ENCODE measurements at places on chromosomes 4 and X.

GRCh38 chr4:3314706-3315260, 22.0 kb downstream of the RGS12 start:
- DNase-seq = no peak

DNA sequence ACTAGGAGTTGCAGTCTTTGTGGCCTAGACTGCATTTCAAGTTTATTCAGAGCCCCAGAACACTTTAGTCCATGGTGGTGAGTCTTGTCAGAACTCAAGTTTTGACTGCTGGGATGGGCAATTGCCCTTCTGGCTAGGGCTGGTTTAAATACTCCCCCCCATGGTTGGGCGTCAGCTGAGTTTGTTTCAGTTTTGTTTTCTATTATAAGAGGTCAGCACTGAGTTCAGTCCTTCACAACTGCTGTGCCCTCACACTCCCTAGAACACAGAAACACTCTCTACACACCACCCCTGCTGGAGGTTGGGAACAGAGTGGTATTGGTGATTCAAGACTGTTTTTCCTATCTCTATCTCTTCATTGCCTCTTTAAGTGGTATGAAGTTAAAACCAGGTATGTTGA, 217.0 kb downstream of the GUCY2F start:
- no peak for DNase-seq

- no peak for DNase-seq
Measured at GRCh38 chrX:71131510-71131909, 13.1 kb downstream of the MED12 start.

GRCh38 chr4:38717604-38718003, 53.6 kb downstream of the KLF3 start:
- DNase-seq = no peak

- DNase-seq = no peak
Measured at GRCh38 chrX:3161681-3162080, 120.4 kb downstream of the ARSF start.

DNA sequence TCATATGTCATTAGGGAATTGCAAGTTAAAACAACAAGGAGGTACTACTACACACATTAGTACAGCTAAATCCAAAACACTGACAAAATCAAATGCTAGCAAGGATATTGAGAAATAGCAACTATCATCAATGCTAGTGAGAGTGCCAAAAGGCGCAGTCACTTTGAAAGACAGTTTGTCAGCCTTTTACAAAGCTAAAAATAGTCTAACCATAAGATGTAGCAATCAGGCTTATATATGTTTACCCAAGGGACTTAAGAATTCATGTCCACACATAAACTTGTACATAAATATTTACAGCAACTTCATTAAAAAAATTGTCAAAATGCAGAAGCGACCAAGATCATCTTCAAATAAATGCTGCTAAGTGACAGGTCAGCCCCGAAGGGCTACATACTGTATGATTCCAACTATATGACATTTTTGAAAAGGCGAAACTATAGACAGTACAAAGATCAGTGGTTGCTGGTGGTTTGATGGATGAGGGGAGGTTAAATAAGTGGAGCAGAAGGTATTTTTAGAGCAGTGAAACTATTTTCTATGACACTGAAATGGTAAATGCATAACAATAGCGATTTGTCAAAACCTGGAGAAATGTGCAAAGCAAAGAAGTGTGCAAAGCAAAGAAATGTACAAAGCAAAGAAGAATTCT, 704.8 kb downstream of the ARAP2 start:
- no peak for DNase-seq

DNA sequence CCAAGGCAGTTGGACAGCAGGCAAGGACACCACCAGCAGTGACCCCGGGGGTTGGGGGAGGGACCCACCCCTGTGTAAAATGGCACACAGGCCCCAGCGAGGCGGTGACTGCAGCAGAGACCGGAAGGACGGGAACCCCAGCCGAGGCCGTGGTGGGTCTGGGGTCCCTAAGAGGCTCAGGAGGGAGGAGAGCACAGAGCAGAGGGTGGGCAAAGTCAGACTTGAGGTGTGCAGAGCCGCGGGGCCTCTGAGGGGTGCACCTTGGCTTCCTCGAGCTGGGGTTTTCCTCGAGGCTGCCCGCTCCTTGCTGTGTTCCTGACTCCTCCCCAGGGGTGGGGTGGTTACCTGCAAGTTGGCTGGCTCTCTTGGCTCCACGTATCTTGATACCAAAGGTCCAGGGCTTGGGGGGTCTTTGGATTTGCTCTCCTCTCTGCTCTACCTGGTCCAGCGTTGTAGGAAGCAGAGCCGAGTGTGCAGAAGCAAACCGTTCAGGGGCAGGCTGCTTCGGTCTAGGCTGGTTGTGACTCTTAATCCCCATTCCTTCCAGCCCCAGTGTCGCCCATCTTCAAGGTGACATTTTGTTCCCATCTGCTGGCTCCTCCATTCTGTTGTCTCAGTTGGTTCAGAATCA, 37.9 kb upstream of the SORCS2 start:
- DNase-seq = no peak

GRCh38 chr4:47490550-47490949, 5.5 kb downstream of the ATP10D start:
- no peak for DNase-seq

DNA sequence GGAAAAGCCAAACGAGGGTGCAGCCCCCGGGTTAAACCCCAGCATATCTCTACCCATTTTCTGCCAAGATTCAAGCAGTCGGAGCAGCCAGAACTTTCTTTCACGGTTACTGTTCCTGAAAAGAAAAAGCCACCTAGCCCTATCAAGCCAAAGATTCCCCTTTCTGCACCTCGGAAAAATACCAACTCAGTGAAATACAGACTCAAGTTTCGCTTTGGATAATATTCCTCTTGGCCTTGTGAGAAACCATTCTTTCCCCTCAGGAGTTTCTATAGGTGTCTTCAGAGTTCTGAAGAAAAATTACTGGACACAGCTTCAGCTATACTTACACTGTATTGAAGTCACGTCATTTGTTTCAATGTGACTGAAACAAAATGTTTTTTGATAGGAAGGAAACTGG, 20.0 kb downstream of the FGF5 start:
- DNase-seq = no peak

DNA sequence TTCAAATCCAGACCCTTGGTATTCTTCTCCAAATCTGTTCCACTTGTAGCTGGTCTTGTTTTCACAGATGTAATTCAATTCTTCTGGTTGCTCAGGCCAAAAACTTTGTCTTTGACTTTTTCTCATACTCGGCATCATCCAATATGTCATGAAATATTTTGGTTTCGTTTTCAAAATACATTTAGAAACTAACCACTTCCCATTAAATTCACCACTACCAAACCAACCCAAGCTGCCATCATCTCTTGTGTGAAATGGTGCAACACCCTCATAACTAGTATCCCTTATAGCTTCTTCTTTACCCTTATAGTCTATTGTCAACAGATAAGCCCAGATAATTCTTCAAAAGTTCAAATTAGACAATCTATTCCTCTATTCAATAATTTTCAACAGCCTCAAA, 192.1 kb downstream of the PRR32 start:
- DNase-seq = no peak

DNA sequence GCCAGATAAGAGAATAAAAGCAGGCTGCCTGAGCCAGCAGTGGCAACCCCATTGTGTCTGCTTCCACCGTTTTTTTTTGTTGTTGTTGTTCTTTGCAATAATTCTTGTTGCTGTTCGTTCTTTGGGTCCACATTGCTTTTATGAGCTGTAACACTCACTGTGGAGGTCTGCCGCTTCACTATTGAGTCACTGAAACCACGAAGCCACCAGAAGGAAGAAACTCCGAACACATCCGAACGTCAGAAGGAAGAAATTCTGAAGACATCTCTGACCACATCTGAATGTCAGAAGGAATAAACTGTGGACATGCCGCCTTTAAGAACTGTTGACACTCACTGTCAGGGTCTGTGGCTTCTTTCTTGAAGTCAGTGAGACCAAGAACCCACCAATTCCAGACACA, 110.5 kb downstream of the PCDH18 start:
- no peak for DNase-seq

- no peak for DNase-seq
Measured at GRCh38 chr4:24475756-24476155, 108.6 kb downstream of the DHX15 start.

GRCh38 chrX:149120459-149120858, 384.6 kb downstream of the IDS start:
- DNase-seq = no peak

DNA sequence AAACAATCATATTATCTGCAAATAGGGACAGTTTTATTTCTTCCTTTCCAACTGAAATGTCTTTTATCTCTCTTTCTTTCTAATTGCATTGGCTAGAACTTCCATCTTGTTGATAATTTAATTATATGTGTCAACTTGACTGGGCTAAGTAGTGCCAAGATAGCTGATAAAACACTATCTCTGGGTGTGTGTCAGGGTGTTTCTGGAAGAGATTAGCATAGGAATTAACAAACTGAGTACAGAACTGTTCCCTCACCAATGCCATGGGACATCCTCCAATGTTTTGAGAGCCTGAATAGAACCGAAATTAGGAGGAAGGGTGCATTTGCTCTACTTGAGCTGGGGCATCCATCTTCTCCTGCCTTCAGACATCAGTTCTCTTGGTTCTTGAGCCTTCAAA, 1027.2 kb downstream of the FAT4 start:
- DNase-seq = no peak

GRCh38 chrX:47613082-47613481, 6.6 kb downstream of the SYN1 start:
- DNase-seq = no peak

DNA sequence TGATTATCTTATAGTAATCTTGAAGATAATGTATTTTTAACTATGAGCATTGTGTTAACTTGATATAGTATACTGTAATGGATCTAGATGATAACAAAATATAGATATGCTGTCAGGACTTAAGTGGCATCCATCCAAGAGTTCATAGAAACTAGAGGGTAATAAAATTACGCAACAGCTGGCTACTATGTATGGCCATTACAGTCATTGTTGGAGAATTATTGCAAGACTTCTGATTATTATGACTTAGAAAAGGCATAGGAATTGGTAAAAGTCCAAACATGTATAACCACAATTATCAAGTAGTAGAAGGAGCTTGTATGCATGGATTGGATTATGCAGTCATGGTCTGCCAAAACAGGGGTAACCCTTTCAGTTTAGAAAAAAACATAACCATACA, 9.5 kb downstream of the OGT start:
- no peak for DNase-seq

DNA sequence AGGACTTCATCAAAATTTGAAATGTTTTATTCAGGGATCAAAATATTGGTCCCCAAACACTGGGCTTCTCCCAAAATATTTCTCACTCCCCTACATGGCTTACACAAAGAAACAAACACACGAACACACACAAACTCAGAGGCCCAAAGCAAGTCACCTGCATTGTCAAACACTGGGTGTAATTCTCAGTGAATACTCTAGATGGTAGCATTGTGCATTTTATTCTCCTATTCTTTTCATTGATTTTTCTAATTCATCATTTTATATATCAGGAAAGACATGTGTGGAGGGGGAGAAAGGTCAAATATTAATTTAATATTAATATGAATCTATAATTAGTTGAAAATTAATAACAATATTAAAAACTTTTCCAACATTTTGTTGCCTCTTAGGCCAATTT, 72.3 kb upstream of the TNMD start:
- DNase-seq = no peak

GRCh38 chr4:126762663-126763247, 870.0 kb upstream of the INTU start:
- DNase-seq = no peak

DNA sequence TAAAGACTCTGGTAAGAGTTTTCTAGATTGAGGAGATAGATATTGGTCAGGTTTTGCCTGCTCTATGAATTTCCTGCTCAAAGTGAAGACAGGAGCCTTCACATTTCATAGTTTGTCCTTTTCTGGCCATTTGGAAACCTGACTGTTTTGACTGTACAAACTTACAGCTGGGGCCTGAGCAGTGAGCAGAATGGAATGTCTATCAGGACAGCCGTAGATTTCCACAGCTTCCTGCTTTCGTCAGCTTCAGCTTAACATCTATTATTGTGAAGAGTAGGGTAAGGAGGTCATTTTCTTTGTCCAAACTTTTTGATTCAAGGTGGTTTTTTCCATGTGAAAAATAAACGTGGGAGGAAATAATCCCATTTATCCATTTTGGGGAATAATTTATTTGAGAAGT, 124.3 kb upstream of the DIPK2B start:
- no peak for DNase-seq

- DNase-seq = no peak
Measured at GRCh38 chr4:56038487-56039162, 89.9 kb downstream of the CEP135 start.

DNA sequence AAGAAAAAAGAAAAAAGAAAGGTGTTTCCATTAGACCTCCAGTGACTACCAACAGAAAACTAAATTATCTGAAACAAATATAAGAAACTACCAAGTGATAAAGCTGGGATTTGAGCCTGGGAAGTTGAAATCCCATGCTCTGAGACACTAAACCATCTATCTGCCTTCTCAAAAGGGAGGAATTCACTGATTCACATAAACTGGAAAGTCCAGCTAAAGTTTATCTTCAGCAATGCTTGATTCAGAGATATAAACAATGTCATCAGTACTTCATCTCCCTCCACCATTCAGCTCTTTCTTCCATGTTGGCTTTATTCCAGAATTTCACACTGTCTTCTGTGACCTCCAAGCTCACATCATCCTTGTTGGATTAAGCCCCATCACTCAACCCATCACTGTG, 96.3 kb downstream of the IQCM start:
- DNase-seq = no peak

DNA sequence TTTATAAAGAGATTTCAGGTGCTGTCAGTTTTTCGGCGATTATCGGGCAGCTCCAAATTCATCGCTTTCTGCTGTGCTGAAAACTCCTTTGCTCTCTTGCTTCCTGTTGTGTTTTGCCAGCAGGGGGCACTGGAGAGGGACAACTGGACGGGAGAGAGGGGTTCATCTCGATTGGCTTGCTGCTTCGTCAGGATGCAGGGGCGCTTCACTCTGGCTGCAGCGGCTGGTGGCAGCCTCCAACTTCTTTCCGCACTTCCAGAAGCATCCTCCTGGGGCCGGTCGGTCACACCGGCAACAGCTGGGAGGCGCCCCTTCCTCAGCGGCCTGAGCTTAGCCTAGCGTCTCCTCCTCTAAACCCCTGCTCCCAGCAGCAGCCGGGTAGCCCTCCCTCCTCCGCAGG, 29.5 kb downstream of the MSL3 start:
- DNase-seq = peak; percentile 49

GRCh38 chrX:103398421-103398864, 22.1 kb downstream of the BEX3 start:
- no peak for DNase-seq

DNA sequence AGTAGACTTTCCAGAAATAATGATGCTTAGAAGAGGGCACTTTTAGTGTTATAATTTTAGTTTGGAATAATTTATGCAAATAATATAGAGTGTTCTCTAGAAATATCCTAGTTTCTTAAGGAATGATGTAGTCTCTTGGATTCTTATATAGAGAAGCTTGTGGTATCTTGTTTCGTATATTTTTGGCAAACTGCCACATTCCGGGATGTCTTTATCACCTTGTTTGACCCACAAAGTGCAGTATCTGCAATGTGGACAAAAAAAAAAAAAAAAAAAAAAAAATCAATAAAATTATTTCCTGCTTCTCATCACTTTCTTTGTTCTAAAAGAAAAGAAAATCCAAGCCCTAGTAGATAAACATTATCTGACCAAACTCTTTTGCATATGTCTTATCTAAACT, 1577.7 kb upstream of the TENM3 start:
- no peak for DNase-seq

Data from stimulated activated CD8-positive, alpha-beta memory T cell treated with anti-CD3 and anti-CD28 coated beads, Interleukin-7, amount 100 ng/mL, for 4 hours (primary cell).